AG04450 (cell line): ENCODE measurements at places on chromosomes 12 and 14. TPM values are rescaled to one million over a fixed set of nuclear protein-coding genes. Genes with fewer than 3 reads are reported as not detected.

- no peak for DNase-seq
These were observed 11.8 kb downstream of the OTUB2 start for GRCh38 chr14:94037954-94038353.

DNA sequence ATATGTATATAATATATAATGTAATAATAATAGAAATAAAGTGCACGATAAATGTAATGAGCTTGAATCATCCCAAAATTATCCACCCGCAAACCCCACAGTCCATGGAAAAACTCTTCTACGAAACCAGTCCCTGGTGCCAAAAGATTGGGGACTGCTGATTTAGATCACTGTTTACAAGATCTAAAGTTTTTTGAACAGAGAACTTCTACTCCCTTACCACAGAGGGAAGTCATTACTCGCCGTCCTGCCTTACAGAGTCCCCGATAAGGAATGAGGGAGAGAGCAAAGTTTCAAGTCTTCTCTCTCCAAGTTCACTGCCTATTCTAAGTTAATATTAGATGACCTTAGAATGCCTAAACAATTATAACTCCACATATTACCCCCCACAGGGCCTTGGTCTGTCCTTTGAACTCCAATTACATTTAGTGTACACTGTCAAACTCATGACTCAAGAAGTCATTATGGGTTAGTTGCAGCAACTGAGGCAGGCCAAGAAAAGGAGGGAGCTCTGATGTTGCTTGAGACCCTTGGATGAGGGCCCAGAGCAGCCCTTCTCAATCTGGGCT is 21.8 kb upstream of the DHRS4 start:
- no peak for DNase-seq

DNA sequence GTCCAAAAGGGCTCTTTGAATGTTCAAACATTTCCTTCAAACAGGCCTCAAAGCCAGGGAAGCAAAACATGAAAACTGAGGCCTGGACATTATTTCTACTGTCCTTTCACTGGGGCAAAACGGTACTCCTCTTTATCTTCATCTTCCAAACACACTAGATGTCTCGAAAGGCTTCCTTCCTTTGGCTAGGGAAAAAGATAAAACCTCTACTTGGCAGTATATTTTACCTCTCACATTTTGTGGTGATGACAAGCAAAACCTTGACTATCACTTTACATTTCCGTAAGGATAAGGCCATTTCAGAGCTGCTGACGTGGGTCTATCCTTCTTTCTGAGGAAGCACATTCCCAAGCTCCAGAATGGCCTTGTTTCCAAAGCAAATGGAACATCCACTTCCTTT is 9.9 kb downstream of the STAB2 start:
- no peak for DNase-seq

GRCh38 chr12:58314610-58315009 is 373.2 kb downstream of the ATP23 start:
- DNase-seq, result no peak

- no peak for DNase-seq
These were observed 138.1 kb upstream of the FLRT2 start for GRCh38 chr14:85391892-85392291.

DNA sequence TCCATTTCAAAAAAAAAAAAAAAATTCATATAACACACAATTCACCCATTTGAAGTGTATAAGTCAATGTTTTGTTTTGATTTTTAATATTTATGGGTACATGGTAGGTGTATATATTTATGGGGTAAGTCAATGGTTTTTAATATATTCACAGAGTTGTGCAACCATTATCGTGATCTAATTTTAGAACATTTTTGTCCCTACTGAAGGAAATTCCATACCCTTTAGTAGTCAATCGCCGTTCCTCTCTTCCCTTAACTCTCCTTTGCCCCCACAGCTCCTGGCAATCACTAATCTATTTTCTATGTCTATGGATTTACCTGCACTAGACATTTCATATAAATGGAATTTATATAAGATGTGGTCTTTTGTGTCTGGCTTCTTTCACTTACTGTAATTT is 92.8 kb downstream of the TRAFD1 start:
- DNase-seq, result no peak

DNA sequence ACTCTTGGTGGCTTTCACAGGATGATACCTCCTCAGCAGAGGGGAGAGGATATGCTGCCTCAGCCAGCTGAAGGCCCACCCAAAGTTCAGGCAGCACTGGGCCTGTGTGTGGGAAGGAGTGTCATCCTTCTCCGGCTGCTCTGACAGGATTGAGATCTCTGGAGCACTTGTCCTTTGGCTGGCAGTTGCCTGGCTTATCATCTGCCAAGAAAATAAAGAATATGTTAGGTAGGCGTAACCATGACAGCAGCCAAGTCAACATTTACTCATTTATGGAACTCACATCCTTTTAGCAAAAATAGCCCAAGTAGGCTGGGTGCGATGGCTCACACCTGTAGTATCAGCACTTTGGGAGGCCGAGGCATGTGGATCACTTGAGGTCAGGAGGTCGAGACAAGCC is 68.5 kb downstream of the PPFIBP1 start:
- DNase-seq, result no peak

The B4GALNT1 gene
- polyA plus RNA-seq, result 1.8 and 2.5 TPM in 2 replicates

The MMP17 gene
- polyA plus RNA-seq, result 9.9 and 13.2 TPM in 2 replicates

The GLIPR1L1 gene
- polyA plus RNA-seq, result not detected in 2 replicates

The MIP gene
- polyA plus RNA-seq, result not detected in 2 replicates
